ENCODE measurements at places on chromosomes 3 and 15. TPM values are rescaled to one million over a fixed set of nuclear protein-coding genes. Genes with fewer than 3 reads are reported as not detected.

DNA sequence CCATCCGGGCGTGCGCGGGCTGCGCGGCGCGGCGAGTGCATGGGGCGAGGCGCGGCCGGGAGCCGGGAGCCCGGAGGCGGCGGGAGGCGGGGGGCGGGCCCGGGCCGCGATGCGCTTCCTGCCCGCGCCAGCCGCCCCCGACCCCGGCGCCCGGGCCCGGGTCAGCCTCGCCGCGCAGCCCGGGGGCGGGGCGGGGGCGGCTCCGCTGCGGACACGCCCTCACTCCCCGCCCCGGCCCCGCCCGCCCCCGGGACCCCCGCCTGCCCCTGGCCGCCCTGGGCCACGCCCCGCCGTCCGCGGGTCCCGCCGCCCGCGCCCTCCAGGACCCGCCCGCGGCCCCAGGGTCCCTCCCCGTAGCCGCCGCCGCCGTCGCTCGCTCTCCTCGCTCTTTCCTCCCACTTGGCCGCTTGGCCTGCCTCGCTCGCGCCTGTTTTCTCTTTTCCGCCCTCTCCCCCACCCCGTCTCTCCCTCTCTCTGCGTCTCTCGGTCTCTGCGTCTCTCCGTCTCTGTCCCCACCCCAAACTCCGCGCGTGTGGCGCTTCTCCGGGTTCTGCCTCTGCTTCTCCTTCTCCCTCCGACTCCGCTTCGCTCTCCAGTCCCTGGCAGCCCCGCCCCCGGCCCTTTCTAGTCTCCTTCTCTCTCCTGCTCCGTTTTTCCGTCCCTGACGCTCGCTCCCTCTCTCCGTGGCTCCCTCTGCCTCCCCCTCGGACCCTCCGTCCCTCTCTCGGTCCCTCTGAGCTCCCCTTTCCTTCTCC lies at the start of gene PLXND1:
TSS of gene PLXND1 (minus strand) at position 41 of the 755 bp plus-strand sequence. CDS start at position 4, 37 bp downstream.
- DNase-seq: peak; percentile 88

DNA sequence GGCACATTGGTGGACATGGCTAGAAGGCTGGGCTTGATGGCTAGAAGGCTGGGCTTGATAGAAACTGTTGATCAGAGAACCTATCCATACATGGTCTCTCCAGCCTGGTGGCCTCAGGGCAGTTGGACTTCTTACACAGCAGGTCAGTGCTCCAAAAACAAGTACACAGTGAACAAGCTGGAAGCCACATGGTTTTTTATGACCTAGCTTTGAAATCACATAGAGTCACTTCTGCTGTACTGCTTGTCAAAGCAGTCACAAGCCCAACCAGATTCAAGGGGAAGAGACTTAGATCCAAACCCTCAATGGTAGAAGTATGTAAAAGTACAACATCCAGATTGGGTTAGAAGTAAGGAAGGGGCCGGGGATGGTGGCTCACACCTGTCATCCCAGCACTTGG lies 89.4 kb upstream of the HES1 start:
- no peak for DNase-seq

- DNase-seq: no peak
These were observed 57.2 kb downstream of the SH3GL3 start for GRCh38 chr15:83504365-83504764.

DNA sequence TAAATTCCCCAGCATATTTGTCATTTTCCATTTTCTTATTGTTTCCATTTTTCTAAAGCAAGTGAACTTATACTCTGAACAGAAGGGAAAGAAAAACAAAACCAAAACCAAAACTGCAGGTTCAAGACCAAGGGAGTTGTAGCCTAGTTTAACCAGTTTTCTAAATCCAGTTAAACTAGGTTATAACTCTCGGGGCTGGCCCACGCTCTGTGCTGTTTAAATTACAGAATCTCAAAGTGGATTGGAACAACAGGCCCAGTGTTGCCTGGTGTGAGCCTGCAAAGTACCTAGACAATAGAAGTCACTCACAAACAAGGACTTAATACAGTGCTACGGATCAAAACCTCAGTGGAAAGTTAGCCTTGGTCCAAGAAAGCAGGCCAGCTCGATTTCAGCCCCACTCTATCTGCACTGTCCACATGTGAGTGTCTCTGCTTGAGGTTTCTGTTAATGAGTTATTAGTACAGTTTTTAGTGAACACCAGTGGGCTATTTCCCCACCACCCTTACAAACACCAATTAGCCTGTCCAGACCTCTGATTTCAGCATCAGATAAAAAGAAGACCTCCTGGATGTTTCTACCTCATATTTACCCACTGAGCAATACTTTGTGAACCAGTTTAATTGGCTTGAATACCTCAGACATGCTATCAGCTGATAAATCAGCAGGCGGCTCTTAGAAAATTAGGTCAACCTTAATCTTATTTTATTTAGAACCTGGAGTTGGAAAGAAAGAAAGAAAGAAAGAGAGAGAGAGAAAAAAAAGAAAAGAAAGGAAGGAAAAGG lies 93.8 kb upstream of the PDZRN3 start:
- no peak for DNase-seq

DNA sequence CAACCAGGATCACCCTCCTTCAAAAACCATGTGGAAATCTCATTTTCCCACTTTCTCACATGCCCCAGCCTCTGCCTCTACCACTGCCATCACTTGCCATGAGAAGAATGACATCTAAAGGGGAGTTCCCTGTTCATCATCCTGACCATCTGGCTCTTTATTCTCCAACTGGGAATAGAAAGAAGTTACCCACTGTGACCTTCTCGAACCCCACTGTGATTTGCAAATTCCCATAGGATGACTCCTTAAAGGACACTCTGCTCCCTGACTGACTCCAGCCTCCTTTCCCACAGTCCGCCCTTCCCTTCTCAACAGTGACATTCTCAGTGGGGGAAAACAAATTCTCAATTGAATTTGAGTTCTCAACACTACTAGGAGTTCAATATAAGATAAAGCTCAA lies 440.5 kb downstream of the NR2F2 start:
- DNase-seq: no peak

DNA sequence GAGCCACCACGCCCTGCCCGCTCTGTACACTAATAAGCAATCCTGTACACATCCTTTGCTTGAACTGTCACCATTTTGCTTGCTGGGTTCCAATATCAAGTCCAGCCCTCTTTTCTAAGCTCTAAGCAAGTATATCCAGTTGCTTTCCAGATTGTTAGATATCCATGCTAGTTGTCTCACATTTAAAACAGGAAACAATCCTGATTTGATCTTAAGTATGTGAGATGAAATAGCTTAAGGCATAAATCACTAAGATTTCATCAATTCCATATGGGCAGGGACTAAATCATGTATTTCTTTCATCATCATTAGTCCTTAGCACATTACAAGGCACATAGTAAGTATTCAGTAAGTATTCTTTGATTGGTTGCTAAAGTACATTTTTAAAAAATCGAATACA lies 16.2 kb downstream of the ATP11B start:
- DNase-seq: no peak

- DNase-seq: no peak
These were observed 65.7 kb upstream of the PROK2 start for GRCh38 chr3:71850654-71851053.

DNA sequence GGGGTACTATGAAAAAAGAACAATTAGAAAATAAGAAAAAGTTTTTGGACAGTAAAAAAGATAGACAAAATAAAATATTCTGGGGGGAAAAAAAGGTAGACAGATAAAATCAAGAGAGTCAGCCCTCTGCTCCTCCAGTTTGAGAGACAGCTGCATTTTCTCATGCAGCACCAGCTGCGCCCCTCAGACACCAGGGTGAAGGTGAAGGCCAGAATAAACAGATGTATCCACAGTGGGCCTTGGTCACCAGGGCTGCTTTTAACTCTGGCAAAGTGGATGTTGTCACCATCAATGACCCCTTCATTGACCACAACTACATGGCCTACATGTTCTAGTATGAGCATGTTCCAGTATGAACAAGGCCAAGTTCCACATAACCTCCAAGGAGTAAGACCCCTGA lies 13.9 kb upstream of the RNF7 start:
- no peak for DNase-seq

DNA sequence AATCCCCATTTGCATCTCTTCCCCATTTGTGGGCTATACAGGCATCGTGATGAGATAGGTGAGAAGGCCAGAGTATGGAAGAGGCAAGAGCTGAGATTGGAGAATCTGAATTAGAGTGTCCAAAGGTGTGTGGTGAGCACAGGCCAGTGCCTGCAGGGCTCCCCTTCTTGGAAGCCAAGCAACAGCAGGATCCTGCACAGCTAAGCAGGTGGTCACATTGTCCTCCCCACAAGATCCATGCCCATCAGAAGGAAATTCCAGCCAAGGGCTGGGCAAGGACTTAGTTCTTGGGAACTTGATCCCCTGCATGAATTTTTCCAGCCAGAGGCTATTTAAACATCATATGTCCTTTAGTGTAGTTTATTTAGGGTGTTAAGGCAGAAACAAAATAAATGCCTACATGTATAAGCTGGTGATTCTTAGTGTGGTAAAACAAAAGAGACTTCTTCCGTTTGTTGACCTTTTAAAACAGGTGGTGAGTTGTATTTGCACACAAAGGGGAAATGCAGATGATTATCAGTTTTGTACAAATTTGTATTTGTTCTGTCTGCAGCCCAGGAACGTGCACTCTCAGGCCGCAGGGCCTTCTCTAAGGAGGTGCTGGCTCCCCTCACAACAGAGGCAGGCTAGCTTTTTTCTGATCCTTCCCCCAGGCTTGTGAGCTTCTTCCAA lies 110.2 kb downstream of the PLCL2 start:
- DNase-seq: no peak

DNA sequence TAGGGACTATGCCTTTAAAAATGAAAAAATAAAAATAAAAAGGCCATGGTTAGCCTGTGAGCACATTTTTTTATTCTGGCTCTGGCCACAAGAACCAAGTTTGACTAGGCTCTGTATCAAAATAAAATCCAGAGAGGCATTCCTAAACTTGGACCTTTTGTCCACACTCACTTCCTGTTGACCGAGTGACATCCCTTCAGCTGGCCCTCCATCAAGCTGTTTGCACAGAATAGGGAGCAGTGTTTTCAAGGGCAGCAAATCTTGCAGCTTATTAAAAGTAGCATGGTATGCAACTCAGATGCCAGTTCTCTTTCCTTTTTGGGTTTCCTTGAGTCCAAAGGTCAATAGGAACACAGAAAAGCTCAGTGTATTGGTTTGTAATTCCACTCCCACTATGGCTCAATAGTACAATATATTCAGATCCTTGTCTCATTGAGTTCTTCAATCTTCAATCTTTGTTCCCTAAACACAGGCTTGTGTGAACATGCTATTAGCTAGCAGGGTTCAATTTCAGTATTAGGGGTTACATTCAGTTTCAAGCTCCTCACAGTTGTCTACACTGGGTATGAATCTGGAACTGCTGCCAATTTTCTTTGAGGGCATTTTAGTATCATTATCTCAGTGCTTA lies 244.5 kb downstream of the RBMS3 start:
- no peak for DNase-seq

DNA sequence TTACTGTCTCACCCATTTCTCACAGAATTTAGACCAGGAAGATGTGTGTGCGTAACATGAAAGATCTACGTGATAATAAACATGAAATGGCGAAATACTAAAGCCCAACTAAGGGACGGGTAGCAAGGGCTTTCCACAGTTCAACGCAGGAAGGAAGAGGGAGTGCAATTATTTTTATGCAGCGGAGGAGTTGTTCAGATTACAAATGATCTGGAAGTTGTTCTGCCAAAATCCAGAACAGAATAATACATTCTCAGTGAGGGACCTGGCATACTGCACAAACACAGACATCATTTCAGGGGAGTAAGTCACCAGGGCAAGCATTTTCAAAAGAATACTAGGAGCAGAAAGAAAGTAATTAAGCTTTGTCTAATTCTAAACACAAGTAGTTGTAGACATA lies 133.6 kb upstream of the RAP2B start:
- no peak for DNase-seq

GRCh38 chr15:68601206-68602197 lies 22.7 kb downstream of the CORO2B start:
- no peak for DNase-seq

GRCh38 chr3:71964170-71964569 lies 179.2 kb upstream of the PROK2 start:
- DNase-seq: no peak

DNA sequence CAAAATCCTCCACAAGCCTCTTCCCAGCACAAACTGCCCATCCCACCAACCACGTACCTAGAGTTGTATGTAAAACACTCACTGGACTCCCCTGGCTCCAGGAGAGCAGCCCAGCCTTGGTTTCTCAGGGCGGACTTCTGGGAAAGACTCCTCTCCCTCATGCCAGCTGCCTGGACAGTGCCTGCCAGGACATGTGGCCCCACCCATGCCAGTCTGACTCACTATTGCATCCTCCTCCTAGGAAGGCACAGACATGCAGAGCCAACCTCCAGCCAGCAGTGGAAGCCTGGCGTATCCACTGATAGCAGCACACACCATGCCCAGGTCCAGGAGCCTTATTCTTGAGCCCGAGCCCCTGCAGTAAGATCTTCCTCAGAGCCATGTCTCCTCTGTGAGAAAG lies 8.6 kb downstream of the PKM start:
- DNase-seq: no peak

- no peak for DNase-seq
These were observed 107.8 kb downstream of the LIPC start for GRCh38 chr15:58539548-58539947.

- peak; percentile 84 for DNase-seq
These were observed 6.3 kb downstream of the LRRC31 start for GRCh38 chr3:169863458-169863899.

- DNase-seq: no peak
These were observed 21.0 kb downstream of the RFT1 start for GRCh38 chr3:53109190-53109589.

GRCh38 chr3:149462051-149462450 lies 12.4 kb upstream of the TM4SF4 start:
- no peak for DNase-seq

DNA sequence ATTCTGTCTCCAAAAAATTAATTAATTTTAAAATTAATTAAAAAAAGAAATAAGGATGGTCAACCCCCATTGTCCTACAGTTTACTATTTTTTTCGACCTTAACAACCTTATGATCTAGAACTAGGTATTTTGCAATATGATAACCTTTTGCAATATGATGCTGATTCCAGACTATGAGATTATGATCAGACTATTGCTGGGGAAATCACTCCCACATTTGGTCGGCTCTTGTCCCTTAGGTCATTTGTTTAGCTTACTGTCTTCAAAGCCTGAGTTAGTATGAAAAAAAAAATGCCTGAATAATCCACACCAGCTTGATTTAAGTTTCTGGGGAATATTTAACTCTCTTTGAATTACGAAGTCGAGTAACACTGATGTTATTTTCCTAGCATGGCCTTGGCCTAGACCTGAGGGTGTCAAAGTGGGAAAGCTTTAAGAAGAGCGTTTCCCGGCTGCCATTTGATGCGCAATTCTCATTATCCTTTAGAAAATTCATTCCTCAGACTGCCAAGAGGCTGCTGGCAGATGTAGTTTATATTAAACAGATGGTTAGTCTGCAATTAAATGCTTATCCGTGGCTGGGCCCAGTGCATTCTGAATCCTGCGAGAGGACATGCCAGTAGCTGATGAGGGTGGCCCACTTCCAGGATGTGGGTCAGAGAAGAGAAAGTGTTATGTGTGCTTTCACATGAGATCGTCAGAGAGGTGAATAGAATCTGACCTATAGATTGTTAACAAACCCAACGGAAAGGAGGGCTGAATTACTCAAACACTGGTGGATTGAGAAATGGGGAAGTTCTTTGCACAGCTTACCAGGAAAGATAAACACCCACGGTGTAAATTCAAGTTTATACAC lies 496.0 kb upstream of the THBS1 start:
- DNase-seq: no peak

Gene LTK
- total RNA-seq: 0.14 TPM

Gene LINGO1
- total RNA-seq: 63.1 TPM

Gene CD96
- total RNA-seq: not detected

Gene LMAN1L
- not detected for total RNA-seq

Gene BRK1
- 130 TPM for total RNA-seq

Gene C3orf49
- total RNA-seq: not detected

Gene NANOGP8
- 49.6 TPM for total RNA-seq

Gene ZBTB20
- 2.6 TPM for total RNA-seq

Gene DNAH12
- total RNA-seq: not detected

Gene CPNE9
- total RNA-seq: 7.8 TPM

Gene CLEC3B
- not detected for total RNA-seq
